ENCODE measurements at places on chromosomes 6 and 20. TPM values are rescaled to one million over a fixed set of nuclear protein-coding genes. Genes with fewer than 3 reads are reported as not detected.

CST7 gene
- polyA plus RNA-seq, result 2.0 TPM

LPIN3 gene
- 18.0 TPM for polyA plus RNA-seq

DNA sequence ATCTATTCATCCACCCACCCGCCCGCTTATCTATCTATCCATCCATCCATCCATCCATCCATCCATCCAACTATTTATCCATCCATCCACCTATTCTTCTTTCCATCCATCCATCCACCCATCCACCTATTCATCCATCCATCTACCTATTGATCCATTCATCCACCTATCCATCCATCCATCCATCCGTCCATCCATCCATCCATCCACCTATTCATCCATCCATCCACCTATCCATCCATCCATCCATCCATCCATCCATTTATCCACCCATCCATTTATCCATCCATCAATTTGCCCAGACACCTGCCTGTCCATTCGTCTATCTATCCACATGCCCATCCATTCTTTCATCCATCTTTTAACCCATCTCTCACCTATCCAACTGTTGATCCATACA, 71.1 kb upstream of the PMEPA1 start:
- no peak for DNase-seq

GRCh38 chr6:42522036-42522435, 41.8 kb upstream of the UBR2 start:
- DNase-seq, result no peak

SOX12 gene
- 23.5 TPM for polyA plus RNA-seq

GRCh38 chr6:142356201-142356883, 54.5 kb downstream of the ADGRG6 start:
- no peak for DNase-seq

GRCh38 chr6:31620586-31621319, at the start of gene PRRC2A:
Gene PRRC2A (plus strand): TSS chr6:31620715. CDS start chr6:31622790, 2,075 bp downstream.
- peak; percentile 68 for DNase-seq
